ENCODE measurements at places on chromosomes 3 and 15.

GRCh38 chr3:59262076-59262498 lies 212.3 kb upstream of the CFAP20DC start:
- DNase-seq: no peak

DNA sequence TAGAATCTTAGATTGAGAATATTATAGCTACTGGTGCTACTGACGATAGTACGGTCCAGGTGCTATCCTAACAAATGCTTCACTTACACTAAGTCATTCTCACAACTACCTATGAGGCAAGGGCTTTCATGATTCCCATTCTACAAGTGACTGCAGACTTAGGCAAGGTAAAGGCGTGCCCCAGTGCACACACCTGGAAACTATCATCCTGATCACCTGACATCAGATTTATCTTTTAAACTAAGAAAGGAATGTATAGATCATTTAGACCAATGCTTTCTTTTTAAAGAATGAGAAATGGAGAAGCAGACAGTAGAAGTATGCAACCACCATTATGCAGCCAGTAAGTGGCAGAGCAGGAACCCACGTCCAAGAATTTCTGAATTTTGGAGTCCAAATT lies 59.2 kb upstream of the LRRN1 start:
- no peak for DNase-seq

GRCh38 chr15:95644100-95644875 lies 686.2 kb upstream of the NR2F2 start:
- DNase-seq: no peak

DNA sequence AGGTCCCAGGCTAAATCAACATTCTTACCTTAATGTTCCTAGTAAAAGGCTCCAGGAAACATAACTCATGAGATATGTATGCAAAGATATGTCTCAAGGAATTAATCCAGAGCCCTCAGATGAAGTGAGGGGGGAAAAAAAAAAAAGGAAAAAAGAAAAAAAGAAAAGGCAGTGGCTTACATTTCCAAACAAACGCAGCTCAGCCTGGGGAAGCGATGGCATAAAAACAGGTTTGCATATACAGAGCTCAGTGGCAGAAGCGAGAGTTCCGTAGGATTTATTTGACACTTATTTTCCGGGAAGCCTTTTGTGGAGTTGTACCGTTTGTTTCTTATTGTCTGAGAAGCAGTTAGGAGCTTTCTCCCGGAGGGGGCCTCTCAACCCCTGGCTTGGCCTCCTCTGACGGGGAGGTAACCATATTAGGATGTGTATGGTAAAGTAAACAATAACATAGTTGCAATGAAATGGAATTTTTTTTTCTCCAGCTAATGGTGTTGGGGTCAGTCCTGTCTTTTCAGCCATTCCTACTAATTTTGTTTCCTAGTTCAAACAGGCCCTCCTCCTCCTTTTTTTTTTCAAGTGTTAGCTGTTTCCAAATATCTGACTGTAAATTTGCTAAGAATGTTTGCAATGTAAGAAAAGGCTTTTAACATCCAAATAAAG lies 338.6 kb downstream of the FOXP1 start:
- no peak for DNase-seq

DNA sequence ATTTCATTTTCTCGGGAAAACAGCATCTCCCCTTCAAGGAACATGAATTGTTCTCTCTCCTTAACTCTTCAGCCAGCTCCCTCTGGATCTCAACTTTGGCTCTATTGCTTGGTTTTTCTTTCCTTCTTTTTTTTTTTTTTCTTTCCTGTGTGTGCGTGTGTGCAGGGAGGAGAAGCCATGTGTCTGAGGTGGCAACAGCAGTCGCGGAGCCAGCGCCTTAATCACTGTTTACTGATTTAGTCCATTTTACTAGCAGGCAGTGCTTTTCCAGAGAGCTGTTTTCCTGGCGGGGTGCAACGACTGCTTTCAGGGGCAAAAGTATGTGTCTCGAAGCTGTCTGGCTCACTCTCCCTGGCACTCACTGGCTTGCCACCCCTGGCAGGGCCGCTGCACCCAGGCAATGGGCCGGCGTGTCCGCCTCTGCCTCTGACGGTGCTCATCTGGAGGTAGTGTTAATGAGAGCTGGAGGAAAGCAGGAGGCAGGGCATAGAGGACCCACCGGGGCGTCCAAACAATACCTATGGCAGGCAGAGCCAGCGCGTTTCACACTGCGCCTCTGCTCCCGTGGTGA lies 835.4 kb upstream of the NR2F2 start:
- no peak for DNase-seq

- DNase-seq: peak; percentile 4
Observed at GRCh38 chr3:42179110-42179725, 86.8 kb downstream of the CCK start.

DNA sequence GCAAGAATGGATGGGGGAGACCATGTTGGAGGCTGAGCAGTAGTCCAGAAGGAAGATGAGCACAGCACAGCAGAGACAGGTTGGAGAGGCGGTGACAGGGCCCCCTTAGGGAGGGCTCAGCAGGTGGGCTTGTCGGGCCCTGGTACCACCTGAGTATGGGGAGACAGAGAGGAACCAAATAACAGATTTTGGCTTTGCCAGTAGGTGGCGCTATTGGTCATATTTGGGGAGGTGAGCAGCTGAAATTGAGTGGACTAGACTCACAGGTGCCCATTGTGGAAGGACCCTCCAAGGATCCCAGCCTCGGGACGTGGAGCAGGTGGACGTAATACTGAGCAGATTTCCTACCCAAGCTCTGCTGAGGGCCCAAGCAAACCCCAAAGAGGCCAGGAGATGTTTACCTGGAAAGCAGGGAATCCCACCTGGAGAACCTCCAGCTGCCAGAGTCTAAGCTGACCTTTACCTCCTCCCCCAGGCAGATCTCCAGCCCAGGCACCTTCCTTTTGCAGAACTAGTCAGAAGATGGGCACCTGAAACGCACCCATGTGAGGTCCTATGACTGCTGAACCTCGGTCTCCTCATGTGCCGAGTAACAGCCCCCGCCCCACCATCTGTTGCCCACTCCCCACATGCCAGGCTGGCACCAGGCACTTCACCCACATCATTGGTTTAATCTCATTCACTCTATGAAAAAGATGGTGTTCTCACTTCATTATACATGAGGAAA lies 24.6 kb upstream of the CORO2B start:
- peak; percentile 77 for DNase-seq

- no peak for DNase-seq
Observed at GRCh38 chr15:71658827-71659729, 151.3 kb upstream of the NR2E3 start.

GRCh38 chr15:60528530-60528929 lies 49.6 kb upstream of the ICE2 start:
- no peak for DNase-seq

- no peak for DNase-seq
Observed at GRCh38 chr3:161043336-161044035, 61.7 kb downstream of the B3GALNT1 start.

GRCh38 chr3:30933478-30934207 lies 39.2 kb upstream of the GADL1 start:
- no peak for DNase-seq

- DNase-seq: no peak
Observed at GRCh38 chr3:29427266-29428103, 146.6 kb downstream of the RBMS3 start.

DNA sequence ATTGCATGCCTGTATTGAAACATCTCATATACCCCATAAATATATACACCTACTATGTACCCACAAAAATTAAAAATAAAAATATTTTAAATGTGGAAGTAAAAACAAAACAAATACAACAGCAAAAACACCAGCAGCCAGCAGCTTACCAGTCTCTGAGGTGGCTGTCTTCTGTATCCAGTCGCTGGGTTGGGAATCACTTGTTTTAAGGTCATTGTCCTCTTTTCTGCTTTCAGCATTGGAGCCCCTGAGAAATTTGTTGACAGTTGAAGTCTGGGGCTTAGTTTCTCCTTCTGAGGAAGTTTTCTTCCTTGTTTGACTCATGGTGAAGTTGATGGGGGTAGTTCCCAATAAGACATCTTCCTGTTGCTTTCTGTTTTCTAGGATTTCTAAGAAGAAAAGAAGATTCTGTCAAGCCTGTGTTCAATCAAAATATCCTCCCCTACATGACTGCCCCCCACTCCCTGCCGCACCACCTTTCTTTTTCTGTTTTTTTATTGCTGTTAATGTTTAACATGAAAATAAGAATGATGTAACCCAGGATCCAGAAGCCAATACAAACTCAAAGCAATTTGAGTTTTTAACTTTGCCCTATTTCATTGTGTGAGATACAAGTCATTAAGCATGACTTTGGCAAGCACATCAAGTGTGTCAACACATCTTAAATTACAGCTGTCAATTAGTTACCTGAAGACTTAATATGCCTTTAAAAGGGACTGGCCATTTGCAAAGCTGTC lies at the start of gene LRRC31:
TSS of gene LRRC31 (minus strand) at position 452 of the 737 bp plus-strand sequence. CDS start at position 324, 128 bp downstream.
- no peak for DNase-seq

GRCh38 chr3:16789344-16790120 lies 95.2 kb upstream of the PLCL2 start:
- DNase-seq: no peak

DNA sequence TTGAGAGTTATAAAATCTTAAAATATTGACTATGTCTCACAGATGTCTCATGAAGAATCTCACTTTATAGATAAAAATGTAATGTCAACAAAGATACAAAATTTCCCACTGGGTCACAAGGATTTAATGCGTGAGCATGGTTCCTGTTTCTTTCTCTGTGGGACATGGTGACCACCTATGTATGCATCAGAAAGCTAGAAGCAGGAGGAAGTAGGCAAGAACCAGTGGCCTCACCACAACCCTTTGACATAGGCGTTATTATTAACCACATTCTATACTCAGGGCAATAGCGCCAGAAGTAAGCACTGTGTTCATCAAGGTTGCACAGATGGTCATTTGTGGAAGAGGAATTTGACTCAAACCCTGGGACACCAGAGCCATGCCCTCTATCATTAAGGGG lies 11.7 kb upstream of the ADAMTS17 start:
- no peak for DNase-seq

DNA sequence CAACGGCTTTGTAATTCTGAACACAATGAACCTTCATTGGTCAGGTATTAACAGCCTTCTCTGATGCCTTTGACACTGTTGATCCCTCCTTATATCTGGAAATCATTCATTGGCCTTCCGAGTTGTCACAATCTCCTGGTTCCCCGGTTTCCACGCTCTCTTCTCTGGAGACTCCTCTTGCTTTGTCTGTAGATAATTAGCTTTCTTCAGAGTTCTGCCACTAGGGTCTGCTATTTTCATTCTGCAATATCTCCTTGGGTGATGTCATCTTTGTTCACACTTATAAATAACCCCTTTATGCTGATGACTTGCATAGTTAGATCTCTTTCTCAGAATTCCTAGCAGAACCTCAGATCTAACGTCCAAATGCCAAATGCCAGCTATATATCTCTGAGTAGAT lies 583.8 kb upstream of the ZNF717 start:
- no peak for DNase-seq

DNA sequence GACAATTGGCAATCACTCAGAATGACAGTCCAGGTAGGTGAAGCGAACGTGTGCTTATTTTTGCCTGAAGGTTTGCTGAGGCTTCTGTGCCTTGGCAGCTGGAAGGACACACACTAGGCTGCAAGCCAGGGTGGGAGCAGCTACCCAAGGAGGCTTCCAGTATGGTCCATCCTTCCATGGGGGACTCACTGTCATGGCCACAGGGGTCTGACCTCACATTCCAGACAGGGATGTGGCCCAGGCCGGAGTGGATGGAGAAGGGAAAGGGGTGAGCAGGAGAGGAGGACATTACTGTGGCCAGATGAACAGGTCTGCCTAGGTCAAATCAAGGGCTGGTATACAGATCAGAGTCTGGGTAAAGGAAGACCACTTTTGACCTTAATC lies 247.7 kb downstream of the ADAMTS17 start:
- no peak for DNase-seq

- no peak for DNase-seq
Observed at GRCh38 chr3:179286331-179286730, 35.4 kb upstream of the KCNMB3 start.

- no peak for DNase-seq
Observed at GRCh38 chr15:27057904-27058645, 87.1 kb downstream of the GABRG3 start.

GRCh38 chr3:121545049-121545573 lies 677 bp downstream of the POLQ start:
- peak; percentile 2 for DNase-seq

GRCh38 chr15:101093958-101094357 lies 157.9 kb downstream of the CHSY1 start:
- no peak for DNase-seq

DNA sequence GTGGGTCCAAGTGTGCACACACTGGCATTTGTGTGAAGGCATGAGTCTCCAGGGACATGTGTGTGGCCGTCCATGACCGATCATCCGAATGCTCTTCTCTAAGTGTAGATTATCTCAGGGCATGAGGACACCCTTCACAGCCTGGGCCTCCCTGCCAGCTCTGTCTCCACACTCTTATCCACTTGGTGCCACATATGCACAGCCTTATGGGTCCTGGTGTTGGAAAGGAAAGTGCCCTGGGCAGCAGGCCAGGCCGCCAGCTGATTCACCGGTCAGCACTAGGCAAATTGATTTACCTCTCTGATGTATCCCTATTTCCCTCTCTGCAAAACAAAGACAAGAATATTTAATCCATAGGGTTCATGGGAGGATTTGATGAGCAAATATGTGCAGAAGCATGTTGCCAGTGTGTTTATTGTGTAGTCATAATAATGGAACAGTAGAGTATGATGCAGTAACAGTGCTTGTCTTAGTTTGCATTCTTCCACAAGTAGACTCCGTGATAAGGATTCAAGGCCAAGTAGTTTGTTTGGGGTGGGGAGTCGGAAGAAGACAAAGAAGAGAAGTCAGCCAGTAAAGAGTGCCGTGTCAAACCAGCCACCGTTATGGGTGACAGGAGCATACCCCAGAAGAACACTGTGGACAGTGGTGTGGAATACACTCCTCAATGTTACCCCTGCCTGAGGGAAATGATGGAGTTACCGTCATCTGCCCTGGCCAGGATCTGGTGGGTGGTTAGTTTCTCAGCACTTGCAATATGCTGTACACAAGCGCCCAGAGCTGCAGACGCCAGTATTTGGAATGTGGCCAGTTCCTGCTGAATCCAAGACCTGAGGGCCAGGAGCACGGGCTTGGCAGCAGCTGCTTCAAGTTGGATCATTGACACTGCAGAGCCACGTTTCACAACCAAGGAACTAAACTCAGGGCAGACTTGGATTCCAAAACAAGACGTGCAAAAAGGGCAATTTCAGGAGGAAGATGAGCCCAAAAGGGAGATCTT lies 85.1 kb downstream of the MTHFS start:
- no peak for DNase-seq

DNA sequence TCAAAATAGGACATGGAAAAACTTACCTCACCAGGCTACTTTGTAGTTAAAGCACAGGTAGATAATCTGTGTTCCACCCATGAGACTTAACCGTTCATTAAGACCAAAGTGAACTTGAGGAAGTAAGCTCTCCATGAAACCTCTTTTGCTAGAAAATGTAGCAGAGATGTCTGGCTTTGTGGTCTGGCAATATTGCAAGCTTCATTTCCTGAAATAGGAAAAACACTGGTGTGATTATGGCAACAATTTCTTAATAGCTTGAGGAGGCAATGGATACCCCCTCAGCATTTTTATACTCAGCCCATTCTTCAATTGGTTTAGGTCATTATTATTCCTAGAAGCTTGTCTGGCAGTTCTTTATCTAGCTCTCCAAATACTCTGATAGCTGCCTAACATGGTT lies 957.3 kb downstream of the IGSF11 start:
- no peak for DNase-seq

GRCh38 chr3:196754091-196754981 lies 14.7 kb downstream of the PAK2 start:
- no peak for DNase-seq

Data from activated T-cell treated with anti-CD3 and anti-CD28 coated beads, Interleukin-2, amount 50 U/mL, for 72 hours (primary cell).